AG09319 (cell line): ENCODE measurements at places on chromosomes 3 and 15.

DNA sequence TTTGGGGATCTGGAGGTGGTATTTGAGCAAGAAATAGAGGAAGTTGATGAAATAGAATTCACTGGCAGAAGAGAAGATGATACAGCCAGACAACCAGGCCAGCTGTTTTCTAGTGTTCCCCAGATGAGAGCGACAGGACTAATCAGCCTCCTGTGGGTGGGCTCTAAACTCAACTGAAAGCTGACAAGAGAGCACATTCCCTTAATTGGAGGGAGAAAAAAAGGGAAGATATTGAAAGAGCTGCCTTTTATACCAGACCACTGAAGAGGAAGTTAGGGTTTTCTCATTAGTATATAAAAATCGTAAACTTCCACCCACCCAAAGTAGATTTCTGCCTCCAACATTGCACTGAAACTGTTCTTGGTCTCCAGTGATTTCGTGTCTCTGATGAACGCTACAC lies 6.5 kb upstream of the TM4SF19 start:
- no peak for DNase-seq

- peak; percentile 59 for DNase-seq
Observed at GRCh38 chr3:66393333-66394005, 107.4 kb downstream of the LRIG1 start.

DNA sequence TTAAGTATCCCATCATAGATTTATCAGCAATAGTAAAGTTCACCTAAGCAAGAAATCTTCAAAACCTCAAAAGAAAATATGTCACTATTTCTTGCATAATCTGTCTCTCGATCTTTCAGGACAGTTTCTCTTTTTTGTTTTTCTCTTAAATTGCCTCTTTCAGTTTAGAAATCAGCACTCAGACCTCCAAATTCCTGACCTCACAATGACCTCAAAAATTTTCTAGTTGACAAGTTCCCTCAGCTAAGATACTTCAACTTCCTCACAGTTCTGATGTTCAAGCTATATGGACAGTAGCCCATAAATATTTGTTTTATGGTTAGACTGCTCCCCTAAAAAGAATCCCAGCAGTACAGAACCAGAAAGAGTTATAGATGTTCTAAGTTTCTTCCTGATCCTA lies 24.1 kb downstream of the SLC24A5 start:
- DNase-seq = no peak

DNA sequence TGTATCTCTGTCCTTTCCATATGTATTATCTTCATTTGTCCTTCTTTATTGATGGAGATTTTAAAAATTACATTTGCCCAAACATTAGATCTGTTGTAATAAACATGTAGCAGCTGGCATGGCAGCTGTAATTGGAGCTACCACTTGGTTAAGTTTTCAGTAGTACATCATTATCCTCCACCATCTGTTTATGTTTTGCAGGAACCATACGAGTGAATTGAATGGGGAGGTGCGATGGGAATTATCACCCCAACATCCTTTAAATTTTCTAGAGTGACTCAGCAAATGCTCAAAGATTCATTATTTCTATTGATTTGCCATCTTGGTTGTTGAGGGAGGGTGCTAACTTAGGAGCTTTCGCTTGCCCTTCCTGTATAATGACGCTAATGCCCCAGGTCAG lies 32.6 kb upstream of the NOX5 start:
- no peak for DNase-seq

- DNase-seq = no peak
Observed at GRCh38 chr3:103614719-103615118, 1179.9 kb downstream of the ZPLD1 start.

- DNase-seq = no peak
Observed at GRCh38 chr3:8366219-8366810, 135.3 kb upstream of the LMCD1 start.

DNA sequence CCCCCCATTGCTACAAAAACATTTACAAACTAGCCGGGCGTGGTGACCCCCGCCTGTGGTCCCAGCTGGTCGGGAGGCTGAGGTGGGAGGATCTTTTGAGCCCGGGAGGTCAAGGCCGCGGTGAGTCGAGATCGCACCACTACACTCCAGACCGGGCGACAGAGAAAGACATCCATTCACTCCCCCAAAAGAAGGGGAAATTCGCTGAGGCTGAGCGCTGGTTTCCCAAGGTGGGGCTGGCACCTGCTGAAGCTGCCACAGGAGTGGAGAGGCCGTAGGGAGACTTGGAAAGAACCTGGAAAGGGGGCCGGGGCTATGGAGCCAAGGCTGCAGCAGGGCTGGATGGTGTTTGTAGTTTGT lies 732 bp upstream of the CRTC3 start:
- DNase-seq = no peak

DNA sequence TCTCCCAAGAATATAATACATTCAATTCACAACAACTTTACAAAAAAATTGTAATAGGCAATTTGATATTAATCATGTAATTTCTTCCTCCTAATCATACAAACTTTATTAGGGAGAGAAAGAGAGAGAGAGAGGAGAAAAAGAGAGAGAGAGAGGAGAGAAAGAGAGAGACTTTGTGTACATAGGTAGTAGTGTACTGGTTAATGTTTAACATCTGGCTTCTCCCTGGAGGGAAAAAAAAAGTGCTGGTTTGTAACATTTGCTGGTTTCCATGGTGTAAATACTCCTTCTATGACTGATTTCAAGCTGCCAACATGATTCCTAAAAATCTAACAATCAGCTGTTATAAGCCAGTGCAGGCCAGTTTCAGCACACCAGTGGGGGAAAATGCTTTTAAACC lies 98.0 kb upstream of the ARHGEF26 start:
- DNase-seq = no peak
